NCI-H2081 (cell line): ENCODE measurements at places on chromosomes 13 and 19.

GRCh38 chr19:54851353-54851752 lies 1.1 kb downstream of the KIR3DL2 start:
- DNase-seq: no peak

GRCh38 chr13:44196196-44196751 lies 177.3 kb upstream of the SERP2 start:
- DNase-seq: no peak

DNA sequence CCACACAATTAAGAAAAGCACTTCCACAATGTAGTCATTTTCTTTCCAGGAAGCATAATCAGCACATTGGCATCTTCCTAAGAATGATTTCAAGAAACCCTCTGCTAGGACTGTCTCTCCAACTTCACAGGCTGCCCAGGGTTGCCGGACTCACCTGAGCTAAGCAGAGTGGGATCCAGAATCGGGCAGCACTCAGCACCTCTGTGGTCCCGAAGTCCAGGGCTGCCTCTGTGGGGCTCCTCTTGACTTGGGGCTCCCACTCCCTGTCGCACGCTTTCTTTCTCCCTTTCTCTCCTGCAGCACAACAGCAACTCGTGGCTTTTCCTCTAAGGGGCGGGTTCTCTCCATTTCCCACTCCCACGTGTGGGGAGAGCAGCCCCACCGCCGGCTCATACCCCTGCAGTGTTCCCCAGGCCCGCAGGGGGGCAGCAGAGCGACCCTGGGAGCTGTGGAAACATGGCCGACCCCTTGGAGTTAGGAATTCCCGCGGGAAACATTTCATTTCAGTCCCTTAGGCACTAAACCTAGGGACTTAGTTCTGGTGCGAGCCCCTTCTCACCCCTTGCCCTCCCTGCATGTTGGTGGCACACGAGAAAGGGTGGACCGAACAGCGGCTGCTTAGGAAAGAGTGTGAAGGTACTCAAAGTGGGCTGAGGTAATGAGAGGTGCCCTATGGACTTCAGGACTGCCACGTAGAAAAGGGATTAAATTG lies at the start of gene TMEM272:
Gene TMEM272 (minus strand): TSS at position 316 of the 712 bp plus-strand sequence. CDS start 6,647 bp downstream, outside the sequence.
- peak; percentile 33 for DNase-seq

GRCh38 chr13:38849315-38849714 lies 141.3 kb downstream of the STOML3 start:
- DNase-seq: no peak

DNA sequence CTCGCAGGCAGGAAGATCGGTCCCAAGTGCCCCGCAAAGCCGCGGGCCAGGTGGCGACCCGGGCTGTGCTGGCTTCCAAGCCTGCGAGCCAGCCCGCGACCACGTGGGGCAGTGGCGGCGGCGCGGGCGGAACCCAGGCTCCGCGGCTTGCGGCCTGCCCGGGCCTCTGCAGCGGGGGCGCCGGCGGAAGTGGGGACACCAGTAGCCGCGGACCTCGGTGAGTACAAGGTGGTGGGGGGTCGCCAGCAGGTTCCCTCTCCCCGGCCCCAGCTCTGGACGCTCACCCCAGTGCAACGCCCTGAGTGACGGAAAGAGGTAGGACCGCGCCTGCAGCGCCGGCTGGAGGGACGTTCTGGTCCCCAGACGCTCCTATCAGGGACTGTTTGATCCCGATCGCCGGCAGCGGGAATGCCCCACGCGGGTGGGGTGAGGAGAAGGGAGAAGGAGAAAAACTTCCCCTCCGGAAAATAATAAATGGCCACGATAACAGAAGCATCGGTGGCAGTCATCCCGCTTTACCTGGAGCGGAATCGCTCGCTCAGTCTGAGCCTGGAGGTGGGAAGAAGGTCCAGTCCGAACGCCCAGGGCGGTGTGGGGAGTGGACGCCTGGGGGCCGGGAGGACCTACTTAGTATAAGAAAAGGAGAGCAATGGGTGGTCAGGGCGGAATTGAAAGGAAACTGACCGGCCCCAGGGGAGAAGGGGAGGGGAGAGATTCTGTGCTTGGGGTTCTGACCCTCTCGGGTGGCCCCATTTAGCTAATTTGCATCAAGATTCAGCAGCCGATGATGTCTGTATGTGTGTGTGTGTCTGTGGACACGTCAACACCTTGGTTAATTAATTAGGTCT lies at the start of gene GEMIN7:
Gene GEMIN7 (plus strand): TSS at position 198 of the 848 bp plus-strand sequence. CDS start 10,855 bp downstream, outside the sequence.
- DNase-seq: peak; percentile 79

DNA sequence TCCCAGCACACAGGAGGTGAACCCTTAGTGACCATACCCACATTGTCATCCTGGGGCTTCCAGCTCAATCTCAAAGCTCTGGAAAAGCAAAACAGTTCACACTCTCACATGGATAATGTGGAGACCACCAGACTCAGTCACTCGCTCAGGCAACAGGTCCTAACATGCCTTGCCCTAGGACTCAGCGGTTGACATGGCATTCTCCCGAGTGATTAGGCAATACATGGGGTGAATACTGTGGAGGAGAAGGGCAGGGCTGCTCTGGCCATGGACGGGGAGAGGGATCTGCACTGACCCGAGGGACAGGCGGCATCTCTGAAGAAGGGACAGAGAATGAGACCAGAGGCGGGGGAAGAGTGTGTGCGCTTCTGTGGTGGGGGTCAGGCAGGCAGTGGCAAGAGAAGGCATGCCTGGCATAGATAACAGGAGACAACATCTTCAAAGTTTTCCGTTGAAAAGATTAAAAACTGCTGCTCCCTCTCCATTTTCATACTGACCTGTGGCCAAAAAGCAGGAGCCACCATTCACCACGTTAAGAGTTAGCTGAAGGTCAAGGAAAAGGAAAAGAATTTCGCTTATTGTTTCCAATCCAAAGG lies 44.5 kb upstream of the EPHX3 start:
- no peak for DNase-seq

DNA sequence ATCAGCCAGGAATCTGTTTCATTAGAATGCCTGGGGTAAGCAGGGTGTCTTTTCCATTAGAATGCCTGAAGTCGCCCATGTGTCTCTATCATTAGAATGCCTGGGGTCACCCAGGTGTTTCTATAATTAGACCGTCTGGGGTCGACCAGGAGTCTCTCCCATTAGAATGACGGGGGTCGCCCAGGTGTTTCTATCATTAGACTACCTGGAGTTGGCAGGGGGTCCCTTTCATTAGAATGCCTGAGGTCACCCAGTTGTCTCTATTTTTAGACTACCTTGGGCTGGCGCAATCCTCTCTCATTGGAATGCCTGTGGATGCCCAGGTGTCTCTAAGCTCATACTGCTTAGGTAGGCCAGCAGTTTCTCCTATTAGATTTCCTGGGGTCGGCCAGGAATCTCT lies 1447.6 kb downstream of the UQCRFS1 start:
- no peak for DNase-seq

DNA sequence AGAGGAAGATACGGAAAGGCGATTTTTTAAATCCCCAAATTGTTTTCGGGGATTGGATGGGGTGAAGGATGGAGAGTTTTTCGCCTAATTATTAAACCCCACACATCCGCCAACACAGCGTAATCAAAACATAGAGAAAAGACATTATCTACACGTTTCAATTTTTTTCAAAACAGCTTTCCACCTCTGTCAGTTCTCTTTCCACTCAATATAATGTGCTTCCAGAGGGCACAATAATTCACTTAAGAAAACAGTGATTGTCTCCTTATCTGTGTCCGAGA lies 435 bp upstream of the OBI1 start:
- DNase-seq: no peak

- no peak for DNase-seq
Observed at GRCh38 chr19:33569821-33570220, 48.2 kb upstream of the PEPD start.

DNA sequence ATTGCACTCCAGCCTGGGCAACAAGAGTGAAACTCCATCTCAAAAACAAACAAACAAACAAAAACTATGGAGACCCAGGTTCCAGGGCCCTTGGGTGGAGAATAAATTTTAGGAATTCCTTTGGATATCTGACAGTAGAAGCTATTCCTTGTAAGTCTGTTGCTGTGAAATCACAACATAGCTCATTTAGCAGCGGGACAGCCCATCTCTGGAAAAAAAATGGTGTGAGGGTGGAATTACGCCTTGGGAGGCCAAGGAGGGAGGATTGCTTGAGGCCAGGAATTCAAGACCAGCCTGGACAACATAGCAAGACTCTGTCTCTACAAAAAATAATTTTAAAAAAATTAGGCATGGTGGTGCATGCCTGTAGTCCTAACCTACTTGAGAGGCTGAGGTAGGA lies 15.7 kb downstream of the HMGB1 start:
- no peak for DNase-seq

GRCh38 chr13:107450931-107451330 lies 764.4 kb downstream of the LIG4 start:
- DNase-seq: no peak

- no peak for DNase-seq
Observed at GRCh38 chr13:50537029-50537428, 306.5 kb downstream of the DLEU7 start.
